Daoy (cell line): ENCODE measurements at places on chromosomes 12 and 14.

GRCh38 chr12:96233168-96233567, 39.0 kb downstream of the ELK3 start:
- DNase-seq: no peak

DNA sequence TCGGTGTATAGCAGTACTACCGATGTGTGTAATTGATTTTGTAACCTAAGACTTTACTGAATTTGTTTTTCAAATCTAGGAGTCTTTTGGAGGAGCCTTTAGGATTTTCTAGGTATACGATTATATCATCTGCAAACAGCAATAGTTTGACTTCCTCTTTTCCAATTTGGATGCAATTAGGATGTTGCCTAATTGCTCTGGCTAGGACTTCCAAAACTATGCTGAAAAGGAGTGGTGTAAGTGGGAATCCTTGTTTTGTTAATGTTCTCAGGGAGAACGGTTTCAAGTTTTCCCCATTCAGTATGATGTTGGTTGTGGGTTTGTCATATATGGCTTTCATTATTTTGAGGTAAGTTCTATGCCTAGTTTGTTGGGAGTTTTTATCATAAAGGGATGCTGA, 171.6 kb upstream of the PDE3A start:
- DNase-seq: no peak

GRCh38 chr12:108831309-108831991, 25.9 kb downstream of the SSH1 start:
- no peak for DNase-seq

- DNase-seq: no peak
Observed at GRCh38 chr12:48030173-48030650, 25.9 kb upstream of the COL2A1 start.

DNA sequence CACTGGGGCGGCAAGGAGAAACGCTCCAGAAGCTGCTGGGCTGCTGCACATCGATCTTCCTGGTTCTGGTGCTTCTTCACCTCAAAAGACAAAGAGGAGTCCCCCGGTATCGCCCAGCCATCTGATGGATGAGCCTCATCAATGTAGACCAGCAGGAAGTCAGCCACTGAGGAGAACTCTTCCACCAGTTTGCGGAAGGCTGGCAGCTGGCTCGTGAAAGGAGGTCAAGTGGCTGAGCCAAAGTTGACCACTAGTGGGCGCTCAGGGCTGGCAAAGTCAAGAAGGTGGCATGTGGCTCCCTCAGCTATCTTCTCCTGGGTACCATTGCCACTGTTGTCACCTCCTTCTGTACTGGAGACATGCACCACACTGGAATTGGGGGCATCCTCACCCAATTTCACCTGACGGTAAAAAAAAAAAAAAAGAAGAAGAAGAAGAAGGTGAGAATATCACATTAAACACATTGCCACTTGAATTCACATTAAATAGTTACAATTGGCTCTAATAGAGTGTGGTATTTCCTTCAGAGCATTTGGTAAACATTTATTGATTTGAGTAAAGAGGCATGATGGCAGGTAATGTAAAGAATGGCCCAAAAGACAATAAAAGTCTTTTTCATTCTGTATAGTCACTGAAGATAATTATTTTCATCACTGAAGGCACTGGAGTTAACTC, 8.3 kb downstream of the DIO2 start:
- peak; percentile 25 for DNase-seq

DNA sequence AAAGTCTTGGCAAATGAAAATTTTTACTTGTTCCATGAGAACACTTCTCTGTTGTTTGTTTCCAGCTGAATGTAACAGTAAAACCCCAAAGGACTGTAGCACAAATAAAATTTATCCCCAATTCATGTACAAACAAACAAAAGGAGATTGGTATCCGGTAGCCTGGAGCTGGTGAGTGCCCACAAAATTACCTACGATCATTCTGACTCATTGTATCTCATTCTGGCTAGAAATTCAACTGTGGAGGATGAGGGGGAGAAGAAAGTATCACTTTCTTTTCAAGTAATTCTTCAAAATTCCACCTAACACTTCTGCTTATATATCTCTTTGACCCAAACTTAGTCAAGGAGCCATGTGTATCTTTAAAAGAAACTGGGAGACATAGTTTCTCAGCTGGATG, 268.5 kb downstream of the ALG10B start:
- DNase-seq: peak; percentile 27

GRCh38 chr12:13780453-13780852, 200.9 kb downstream of the GRIN2B start:
- peak; percentile 6 for DNase-seq
